ENCODE measurements at places on chromosomes 13 and 19. TPM values are rescaled to one million over a fixed set of nuclear protein-coding genes. Genes with fewer than 3 reads are reported as not detected.
A peak's percentile ranks its signal among the peaks of the same experiment; 100 is the strongest.

DNA sequence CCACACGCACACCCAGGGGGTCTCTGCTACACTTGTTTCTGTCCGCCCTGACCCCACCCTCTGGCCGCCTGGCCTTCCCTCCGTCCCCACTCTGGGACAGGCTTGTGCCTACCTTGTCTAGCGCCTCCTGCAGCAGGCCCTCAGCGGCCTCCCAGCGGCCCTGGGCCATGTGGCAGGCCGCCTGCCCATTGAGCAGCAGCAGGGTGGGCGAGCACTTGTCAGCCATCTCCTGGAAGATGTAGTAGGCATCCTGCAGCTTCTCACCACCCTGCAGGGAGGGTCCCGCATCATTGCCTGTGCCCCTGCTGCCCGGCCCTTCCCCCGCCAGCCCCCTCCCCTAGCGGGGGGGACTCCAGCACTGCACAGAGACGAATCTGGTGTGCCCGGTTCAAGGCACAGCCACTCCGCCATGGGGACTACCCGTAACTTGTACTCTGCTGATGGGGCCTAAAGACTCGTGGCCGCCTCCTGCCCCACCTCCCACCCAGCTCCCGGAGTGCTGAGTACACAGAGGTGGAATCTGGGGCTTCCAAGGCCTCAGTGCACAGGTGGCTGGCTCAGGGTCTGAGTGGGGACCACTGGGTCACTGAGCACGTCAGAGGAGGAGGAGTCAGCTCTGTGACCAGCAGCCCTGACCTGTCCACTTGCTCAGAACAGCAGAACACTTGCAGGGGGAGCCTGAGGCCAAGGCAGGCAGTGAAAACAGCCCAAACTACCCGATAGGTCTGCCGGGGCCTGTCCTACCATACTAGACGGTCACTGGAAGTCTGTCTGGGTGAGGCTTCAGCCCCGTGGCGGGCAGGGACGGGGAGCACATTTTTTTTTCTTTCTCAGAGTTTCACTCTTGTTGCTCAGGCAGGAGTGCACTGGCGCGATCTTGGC lies 7.4 kb upstream of the CERS1 start:
- DNase-seq: no peak

DNA sequence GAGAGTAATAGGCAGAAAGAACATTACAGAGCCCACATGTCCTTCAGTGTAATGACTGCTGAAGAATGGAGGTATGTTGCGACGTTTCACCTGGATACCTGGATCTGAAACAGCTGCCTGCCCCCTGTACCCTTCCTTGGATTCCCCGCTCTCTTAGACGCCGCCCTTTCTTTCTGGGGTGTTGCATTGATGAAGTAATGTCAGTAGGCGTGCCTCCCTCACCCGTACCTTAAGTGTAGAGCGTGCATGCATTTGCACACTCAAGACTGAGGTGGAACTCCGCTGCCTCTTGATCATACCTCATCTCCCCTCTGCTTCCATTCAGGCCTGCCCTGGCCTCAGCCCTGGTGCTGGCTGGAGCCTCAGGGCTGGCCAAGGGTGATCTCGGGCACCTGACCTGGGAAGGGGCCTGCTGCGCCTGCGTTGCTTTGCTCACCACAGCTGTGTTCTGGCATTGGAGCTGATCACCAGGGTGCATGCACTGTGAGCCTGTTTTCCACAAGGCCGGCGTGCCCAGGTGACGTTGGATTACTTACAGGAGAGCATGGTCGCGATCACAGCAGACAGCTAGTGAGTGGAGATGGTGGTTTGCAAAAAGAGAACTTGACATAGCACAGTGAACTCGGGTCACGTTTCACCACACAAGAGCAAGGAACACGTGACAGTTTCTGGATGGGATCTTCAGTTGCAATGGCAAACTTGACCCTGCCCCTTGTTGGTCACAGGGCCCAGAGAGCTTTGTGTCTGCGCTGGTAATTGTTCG lies 99.0 kb downstream of the ARHGEF7 start:
- no peak for DNase-seq

GRCh38 chr19:3995607-3996006 lies 10.3 kb upstream of the EEF2 start:
- DNase-seq: no peak

DNA sequence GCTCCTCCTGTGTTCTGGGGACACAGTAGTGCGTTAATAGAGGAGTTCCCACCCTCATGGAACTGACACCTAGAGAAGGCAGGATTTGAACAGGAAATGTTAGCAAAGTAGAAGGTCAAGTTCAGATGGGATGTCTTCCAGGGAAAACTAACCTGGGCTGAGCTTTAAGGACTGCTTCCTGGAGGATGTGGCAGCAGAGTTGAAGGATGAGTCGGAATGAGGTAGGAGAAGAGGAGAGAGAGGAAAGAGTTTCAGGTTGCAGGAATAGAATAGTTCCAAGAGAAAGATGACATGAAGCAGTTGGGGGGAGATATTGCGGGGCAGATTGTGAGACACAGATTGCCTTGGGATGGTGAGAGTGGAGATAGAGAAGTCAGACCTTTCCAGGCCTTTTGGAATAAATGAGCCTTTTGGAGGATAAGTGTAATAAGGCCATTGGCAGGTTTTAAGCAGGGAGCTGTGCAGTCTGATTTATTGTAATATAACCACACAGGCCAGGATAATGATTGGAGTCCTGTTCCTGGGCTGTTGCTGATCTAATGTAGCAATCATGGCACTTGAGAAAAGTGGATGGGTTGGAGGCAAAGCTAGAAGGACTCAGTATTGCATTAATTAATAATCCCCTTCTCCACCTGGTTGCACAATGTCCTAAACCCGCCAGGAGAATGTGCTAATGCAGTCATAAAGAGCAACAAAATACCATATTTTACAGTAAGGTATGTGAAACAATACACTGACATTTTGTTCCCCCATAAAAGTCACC lies 205.4 kb downstream of the SHISA2 start:
- no peak for DNase-seq

DNA sequence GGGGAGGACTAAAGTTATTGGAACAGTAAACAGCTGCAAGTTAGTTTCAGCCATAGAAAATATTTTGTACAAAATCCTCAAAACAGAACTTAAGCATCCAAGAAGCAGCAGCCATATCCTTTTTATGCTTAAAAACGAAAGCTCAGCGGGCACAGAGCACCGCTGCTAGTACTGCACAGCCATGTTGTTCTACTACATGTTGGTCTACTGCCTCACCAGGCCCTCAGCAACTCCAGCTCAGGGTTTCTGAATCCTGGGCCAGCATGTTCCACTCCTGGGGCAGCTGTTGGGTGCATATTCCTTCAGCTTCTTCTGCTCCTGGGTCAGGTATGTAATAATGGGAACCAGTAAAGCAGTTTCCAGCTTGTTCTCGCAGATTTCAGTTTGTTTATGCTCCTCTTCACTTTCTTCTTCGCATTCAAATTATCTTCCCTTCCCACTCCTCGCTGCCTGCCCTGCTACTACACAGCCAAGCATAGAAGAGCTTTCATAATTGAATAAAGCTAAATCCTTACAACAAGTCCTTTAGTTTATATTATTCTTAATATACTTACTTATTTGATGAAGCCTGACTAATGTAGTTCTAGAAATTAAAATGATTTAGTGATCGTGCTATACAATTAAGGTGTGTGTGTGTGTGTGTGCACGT lies 820.5 kb upstream of the ATXN8OS start:
- DNase-seq: no peak

DNA sequence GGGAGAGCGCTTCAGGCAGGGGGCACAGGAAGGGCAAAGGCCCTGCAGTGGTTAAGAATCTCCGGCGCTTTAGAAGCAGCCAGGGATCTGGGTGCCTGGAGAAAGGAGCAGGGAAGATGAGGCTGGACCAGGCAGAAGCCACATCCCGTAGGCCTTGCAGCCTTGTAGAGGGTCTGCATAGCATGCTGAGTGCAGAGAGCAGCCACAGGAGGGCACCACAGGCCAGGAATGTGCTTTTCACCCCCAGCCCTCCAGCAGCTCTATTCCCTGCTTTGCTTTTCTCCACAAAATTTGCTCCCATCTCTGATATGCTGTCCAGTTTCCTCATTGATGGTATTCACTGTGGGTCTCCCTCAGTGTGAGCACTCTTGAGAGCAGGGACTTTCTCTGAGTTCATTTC lies 5.7 kb downstream of the WDR62 start:
- no peak for DNase-seq

DNA sequence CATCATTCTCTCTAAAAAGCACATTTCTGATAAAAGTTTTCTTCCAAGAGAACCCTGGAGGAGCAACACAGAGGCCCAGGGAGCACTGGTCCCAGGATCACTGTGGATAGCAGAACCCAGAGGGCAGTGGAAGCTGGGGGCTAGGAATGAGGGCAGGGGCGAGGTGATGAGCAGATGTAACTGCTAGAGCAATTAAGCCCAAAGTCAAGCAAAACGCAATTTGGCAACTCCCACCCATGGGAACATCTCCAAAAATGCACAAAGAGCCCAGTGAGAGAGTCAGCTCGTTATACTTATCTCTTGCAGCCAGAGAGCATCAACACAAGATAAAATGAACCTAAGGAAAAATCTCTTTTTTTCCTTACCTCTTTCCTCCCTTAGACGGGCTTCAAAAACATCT lies 284.2 kb downstream of the TBC1D4 start:
- no peak for DNase-seq

GRCh38 chr19:57974434-57974833 lies at the start of gene C19orf18:
Gene C19orf18, minus strand, starts transcription at chr19:57974534. Its CDS starts 102 bp downstream, at chr19:57974432.
- DNase-seq: no peak

DNA sequence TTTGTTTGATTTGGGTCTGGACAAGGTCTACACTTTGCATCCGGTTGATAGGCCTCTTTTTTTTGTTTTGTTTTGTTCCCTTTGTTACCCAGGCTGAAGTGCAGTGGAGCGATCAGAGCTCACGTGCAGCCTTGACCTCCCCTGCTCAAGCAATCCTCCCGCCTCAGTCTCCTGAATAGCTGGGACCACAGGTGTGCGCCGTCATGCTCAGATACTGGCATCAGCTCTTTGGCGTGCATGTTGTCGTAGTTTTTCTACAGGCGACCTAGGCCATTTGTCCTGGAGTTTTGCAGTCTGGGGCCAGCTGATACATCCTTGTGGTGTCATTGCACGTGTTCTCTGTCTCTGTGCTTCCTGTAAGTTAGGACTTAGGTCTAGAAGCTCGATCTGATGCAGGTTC lies 16.3 kb downstream of the PAK4 start:
- no peak for DNase-seq

DNA sequence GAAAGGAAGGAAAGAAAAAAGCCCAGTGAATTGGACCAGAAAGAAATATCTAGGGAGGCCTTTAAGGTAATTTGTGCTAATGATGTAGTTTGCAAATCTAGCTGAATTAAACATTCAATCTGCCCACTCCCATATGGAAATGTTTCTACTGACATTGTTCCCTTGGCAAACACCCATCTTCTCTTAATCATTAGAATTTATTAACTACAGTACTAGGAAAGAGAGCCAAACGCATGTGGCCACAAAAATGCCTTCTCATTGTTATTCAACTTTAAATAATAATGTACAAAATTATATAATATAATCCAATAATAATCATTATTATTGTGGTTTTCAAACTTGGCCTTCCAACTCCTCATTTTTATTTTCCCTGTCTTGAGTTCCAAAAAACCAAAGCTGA lies 234.7 kb downstream of the NHLRC3 start:
- no peak for DNase-seq

- no peak for DNase-seq
Measured at GRCh38 chr13:94640721-94641120, 39.1 kb downstream of the GPR180 start.

- no peak for DNase-seq
Measured at GRCh38 chr19:56837004-56837403, 3.5 kb downstream of the PEG3 start.

- no peak for DNase-seq
Measured at GRCh38 chr13:71873418-71874247, 6.6 kb upstream of the DACH1 start.

GRCh38 chr19:42412661-42413076 lies 14.5 kb downstream of the LIPE start:
- no peak for DNase-seq

- no peak for DNase-seq
Measured at GRCh38 chr19:33395561-33396550, 22.3 kb downstream of the CEBPG start.

DNA sequence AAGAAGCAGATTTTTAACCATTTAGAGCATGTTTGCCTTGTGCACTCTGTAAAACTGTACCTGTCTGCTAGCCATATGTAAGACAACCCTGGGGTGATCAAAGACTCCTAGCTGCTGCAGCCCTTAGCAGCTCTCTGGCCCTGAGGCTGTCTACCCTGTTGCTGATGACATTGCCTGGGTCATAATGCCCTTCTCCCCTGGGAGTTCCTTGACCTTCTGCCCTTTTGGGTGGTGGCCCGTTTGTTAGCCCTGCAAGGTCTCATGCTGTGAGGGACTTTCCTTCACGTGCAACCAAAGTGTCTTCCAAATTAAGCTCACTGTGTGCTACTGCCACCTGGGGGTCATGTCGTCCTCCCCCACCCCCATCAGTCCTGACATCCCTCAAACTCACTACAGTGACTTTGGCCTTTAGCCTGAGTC lies 7.4 kb downstream of the GPC6 start:
- no peak for DNase-seq

GRCh38 chr19:49019242-49019932 lies 2.5 kb upstream of the LHB start:
- DNase-seq: peak; percentile 63

- DNase-seq: no peak
Measured at GRCh38 chr19:7832781-7833180, 2.8 kb downstream of the EVI5L start.

- DNase-seq: no peak
Measured at GRCh38 chr19:17076543-17076991, 990 bp downstream of the MYO9B start.

DNA sequence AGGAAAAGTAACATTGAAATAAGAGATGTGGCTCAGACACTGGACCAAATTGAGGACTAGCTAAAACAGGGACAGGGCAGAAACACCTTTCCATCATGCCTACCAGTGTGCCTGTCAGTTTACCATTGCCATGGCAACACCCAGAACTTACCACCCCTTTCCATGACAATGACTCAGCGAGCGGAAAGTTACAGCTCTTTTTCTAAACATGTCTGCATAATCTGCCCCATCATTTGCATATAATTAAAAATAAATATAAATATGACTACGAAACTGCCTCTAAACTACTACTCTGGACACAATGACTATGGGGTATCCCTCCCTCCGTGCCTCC lies 96.0 kb downstream of the UBL3 start:
- no peak for DNase-seq

DNA sequence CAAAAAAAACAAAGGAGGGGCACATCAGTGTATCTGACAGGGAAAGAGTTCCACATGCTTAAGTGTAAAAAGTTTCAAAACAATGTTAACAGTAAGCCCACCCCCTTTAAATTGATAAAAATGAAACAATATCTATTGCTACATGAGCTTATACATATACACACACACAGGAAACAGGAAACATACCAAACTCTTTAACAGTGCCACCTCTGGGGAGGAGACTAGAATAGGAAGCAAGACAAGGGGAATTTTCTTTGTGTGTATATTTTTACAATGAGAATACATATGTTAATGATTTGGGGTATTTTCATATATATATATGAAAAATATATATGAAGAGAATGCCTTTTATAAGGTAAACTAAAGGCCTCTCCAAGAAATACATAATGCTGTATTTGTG lies 44.7 kb downstream of the TPT1 start:
- no peak for DNase-seq

Gene FSD1
- total RNA-seq: 4.9 TPM

Gene PGLYRP2
- total RNA-seq: not detected

Gene B3GNT8
- 1.8 TPM for total RNA-seq

Gene ZNF556
- total RNA-seq: not detected

Gene RASGRP4
- total RNA-seq: not detected

Gene TYK2
- 250 TPM for total RNA-seq

Gene ZNF723
- total RNA-seq: not detected

Gene SIAH3
- total RNA-seq: 0.49 TPM

Gene ALG11
- total RNA-seq: 35.1 TPM

Gene CLEC17A
- 0.35 TPM for total RNA-seq

Gene TMEM145
- total RNA-seq: not detected

Gene SULT2A1
- not detected for total RNA-seq

All from CD8-positive, alpha-beta T cell (primary cell).